ENCODE measurements at places on chromosomes 5 and 9.

GRCh38 chr5:84564321-84565075 is 179.8 kb upstream of the EDIL3 start:
- DNase-seq: no peak

DNA sequence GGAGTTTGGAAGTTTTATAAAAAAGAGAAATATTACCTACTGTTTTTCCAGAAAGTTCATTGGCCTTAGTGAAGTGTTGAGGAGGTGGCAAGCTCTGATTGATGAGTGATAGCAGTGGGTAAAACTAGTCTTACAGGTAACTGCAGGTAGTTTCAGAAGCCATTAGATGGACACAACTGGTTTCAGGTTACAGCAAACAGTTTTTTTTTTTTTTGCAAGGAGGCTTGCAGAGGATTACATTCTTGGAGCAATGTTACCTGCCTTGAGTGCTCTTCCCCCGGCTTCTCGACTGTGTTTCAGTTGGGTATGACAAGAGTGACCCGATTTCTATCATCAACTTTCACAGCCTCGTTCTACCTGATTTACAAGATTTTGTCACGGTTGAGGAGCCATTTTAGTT is 333.4 kb downstream of the YTHDC2 start:
- DNase-seq: no peak

GRCh38 chr9:98085944-98086343 is 29.4 kb downstream of the NANS start:
- peak; percentile 65 for DNase-seq

DNA sequence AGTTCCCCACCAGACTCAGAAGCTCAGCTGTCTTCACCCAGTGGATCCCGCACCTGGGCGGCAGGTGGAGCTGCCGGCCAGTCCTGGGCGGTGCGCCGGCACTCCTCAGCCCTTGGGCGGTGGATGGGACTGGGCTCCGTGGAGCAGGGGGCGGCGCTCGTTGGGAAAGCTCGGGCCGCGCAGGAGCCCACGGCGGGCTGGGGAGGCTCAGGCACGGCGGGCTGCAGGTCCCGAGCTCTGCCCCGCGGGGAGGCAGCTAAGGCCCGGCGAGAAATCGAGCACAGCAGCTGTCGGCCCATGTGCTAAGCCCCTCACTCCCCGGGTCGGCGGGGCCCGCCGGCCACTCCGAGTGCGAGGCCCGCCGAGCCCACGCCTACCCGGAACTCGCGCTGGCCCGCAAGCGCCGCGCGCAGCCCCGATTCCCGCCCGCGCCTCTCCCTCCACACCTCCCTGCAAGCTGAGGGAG is 560.0 kb downstream of the BRINP1 start:
- peak; percentile 5 for DNase-seq

DNA sequence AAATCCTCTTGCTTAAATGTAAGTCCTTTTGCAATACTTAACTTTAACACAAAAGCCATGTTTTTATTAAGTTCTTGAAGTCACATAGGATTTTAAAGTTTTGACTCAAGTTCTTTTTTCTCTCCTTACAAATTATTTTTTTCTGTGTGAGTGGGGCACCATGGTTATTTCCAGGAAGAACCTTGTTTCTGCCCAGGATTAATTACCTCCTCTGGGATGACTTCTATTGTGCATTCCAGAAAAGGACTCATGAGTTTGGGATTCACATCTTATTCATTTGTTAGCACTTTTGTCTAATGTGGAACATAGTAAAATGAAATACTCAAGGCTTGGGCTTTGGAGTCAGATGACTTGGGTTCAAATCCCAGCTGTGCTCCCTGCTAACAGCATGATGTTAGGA is 421.4 kb upstream of the WWC1 start:
- no peak for DNase-seq

GRCh38 chr5:128825826-128826225 is 139.5 kb upstream of the SLC27A6 start:
- DNase-seq: no peak

DNA sequence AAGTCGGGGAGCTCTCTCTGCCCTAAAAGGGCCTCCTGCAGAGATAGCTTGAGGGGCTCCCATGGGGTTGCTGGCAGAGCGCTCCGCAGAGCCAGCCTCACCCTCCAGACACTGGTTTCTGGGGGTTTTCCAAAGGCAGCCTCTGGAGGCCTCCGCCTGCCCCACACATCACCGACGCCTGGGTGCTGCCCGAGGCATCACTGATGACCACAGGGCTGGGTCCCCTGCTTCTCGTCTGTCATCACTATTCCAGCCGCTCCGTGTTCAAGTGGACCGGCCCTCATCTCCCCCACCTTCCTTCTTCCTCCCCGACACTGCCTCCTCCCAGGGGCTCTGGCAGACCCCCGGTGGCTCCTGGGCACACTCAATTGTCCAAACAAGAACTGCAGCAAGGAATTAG is 64.1 kb upstream of the IRX4 start:
- DNase-seq: no peak

DNA sequence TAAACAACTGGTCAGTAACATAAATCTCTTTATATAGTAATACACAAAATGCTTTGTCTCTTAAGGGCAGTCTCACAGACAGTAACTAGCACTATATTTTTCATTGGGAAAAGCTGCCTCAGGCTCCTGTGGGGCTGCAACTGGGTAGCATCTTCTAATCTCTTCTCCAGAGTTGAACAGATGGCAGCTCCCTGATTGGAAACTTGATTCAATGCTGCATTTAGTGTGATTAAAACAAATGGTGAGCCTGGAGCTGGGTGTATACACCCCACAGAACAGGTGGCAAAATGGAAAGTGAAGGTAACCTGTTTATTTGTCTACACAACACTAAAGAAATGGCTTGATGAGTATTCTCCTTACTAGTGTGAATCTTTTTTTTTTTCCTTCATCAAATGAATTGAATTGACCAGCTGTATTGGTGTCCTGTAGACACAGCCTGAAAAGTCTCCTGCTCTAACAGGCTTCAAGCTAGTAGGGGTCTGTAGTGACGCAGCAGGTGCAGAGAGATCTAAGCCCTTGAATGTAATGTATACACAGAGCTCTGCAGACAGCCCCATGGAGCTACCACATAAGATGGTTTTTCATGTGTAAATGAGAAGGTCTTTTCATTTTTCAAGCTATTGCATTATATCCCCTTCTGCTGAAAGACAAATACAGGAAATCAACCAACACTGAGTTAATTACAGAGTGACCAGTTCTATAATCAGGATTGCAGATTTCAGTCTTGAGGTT is 43.3 kb downstream of the IZUMO3 start:
- DNase-seq: no peak

GRCh38 chr5:108735790-108736189 is 11.9 kb upstream of the FER start:
- DNase-seq: no peak

GRCh38 chr5:102547141-102548035 is 48.6 kb upstream of the SLCO6A1 start:
- no peak for DNase-seq

DNA sequence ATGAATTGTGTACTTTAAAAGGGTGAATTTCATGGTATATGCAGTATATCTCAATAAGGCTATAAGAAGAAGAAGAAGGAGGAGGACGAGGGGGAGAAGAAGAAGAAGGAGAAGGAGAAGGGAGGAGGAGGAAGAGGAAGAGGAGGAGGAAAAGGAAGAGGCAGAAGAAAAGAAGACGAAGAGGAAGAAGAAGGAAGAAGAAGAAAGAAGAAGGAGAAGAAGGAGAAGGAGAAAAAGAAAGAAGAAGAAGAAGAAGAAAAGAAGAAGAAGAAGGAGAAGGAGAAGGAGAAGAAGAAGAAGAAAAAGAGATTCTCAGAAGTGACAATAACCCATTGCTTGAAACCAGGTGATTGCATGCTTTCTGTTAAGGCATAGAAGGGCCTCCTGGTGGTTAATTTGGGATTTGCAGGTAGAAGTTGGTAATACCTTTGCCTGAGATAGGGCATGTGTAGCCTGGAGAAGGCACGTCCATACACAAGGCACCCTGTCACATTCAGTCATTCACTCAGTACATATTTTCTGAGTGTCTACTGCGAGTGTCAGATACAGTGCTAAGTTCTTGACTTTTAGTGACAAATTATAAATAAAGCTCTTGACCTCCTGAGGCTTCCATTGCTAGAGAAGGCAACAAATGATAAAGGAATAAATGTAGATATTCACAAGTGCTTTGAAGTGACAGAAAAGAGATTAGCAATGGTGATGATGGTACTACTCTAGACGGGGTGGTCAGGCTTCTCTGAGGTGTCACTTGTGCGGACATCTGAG is 231.3 kb downstream of the NPR3 start:
- peak; percentile 38 for DNase-seq

DNA sequence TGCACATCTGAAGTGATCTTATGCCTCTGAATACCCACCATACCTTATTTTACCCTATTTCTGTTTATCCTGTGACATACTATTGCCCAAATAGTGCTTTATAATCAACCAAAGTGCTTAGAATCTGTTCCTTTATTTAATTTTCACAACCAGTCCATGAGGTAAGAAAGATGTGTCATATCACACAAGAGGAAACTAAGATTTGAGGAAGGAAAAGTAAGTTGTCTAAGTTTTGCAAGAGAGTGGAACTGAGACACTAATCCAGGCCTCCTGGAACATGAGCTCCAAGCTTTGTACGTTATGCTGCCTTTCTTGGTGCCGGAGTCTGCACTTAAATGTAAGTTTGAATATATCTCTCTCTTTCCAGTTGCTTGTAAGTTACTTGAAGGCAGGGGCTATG is 17.2 kb downstream of the KDM3B start:
- no peak for DNase-seq

- DNase-seq: no peak
These were observed 30.3 kb downstream of the SARDH start for GRCh38 chr9:133707763-133708245.

GRCh38 chr9:6566409-6567139 is 79.0 kb downstream of the GLDC start:
- no peak for DNase-seq

- no peak for DNase-seq
These were observed 5.1 kb downstream of the MED10 start for GRCh38 chr5:6373081-6373846.

DNA sequence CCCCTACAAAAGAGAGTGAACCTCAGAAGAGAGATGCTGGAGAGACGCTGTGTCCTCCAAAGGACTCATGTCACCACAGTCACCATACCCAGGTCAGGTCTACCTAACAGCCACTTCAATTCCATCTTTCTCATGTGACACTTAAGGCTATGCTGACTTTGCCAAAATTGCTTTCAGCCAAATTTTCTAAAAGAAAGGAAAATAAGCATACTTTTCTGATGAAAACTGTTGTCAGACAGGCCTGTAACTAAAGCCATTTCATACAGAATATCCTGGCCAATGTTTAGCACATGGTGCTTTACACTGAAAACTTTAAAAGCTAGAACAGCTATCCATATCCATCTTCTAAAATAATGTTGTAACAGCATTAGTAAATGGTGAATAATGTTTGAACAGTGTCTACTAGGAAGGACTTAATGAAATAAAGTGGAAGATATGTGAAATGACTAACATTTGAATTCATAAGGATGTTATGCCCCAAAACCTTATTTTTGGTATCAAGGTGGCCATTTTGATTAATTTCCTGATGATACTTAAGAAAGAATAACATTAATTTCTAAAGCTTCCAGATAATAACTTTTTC is 97.2 kb downstream of the NFIB start:
- DNase-seq: no peak

DNA sequence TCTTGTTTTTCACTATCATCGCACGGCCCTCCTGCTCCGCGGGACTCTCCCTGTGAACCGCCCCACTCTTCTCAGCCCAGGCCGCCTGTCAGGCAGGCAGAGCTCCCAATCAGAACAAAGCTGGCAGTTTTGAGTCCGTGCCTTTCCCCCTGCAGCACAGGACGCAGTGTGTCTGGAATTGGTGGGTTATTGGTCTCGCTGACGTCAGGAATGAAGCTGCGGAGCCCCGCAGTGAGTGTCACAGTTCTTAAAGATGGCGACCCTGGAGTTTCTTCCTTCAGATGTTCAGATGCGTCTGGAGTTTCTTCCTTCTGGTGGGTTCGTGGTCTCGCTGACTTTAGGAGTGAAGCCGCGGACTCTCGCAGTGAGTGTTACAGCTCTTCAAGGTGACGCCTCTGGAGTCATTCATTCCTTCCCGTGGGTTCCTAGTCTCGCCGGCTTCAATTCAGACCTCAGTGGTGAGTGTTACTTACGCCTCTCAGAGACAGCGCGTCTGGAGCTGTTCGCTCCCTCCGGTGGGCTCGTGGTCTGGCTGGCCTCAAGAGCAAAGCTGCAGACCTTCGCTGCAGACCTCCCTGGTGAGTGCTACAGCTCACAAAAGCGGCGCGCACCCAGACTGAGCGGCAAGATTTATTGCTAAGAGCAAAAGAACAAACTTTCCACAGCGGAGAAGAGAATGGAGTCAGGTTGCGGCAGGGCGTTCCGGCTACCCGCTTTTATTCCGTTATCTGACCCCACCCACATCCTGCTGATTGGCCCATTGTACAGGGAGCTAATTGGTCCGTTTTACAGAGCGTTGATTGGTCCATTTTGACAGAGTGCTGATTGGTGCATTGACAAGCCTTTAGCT is 7.4 kb downstream of the ZDHHC11B start:
- DNase-seq: no peak

GRCh38 chr5:116152169-116152568 is 67.3 kb downstream of the COMMD10 start:
- no peak for DNase-seq

DNA sequence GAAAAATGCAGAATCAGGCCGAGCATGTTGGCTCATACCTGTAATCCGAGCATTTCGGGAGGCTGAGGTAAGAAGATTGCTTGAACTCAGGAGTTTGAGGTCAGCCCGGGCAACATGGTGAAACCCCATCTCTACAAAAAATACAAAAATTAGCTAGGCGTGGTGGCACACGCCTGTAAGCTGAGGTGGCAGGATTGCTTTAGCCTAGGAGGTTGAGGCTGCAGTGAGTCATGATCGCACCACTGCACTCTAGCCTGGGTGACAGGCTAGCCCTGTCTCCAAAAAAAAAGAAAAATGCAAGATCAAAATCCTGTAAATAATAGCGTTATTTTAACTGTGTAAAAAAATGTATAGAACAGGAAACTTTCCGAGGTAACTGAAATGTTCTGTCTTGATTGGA is 39.4 kb downstream of the RNF44 start:
- no peak for DNase-seq

Data from iPS DF 19.7 (cell line).